ENCODE measurements at places on chromosomes 7 and 10. TPM values are rescaled to one million over a fixed set of nuclear protein-coding genes. Genes with fewer than 3 reads are reported as not detected.

Gene PCBD1
- total RNA-seq: 68.9 TPM

Gene CYP2E1
- 10.1 TPM for total RNA-seq

DNA sequence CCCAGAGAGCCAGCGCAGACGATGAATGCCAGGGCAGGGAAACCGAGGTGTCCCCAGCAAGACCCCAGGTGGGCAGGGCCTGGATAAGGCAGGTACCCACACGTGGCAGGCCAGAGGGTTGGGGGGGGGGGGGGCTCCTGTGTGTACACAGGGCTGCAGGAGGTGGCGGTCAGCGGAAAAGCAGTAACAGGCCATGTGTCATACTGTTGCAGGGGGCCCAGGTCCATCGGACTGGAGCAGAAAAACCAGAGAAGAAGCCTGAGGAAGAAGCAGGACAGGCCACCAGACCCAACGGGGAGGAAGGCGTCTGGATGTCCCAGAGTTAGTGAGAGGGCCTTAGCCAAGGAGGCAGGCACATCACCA lies 116.3 kb downstream of the MAD1L1 start:
- DNase-seq: no peak

- no peak for DNase-seq
These were observed 243.5 kb downstream of the TRIL start for GRCh38 chr7:28714459-28715120.

- no peak for DNase-seq
These were observed 132.2 kb downstream of the BBS9 start for GRCh38 chr7:33261585-33261984.

GRCh38 chr7:127816354-127817190 lies 164.6 kb downstream of the SND1 start:
- no peak for DNase-seq

GRCh38 chr7:41691286-41692190 lies 11.4 kb downstream of the INHBA start:
- DNase-seq: no peak

All from pancreas (tissue), 10 donors.